ENCODE measurements at places on chromosomes 13 and 19. TPM values are rescaled to one million over a fixed set of nuclear protein-coding genes. Genes with fewer than 3 reads are reported as not detected.

The KLHL1 gene
- not detected for total RNA-seq

The EFNB2 gene
- total RNA-seq: 101 TPM

The NUMBL gene
- 6.4 TPM for total RNA-seq

The KIR2DL4 gene
- total RNA-seq: not detected

The GPR12 gene
- not detected for total RNA-seq

The SYT3 gene
- total RNA-seq: 1.1 TPM

The IL11 gene
- 0.06 TPM for total RNA-seq

The DOCK9 gene
- 16.6 TPM for total RNA-seq

DNA sequence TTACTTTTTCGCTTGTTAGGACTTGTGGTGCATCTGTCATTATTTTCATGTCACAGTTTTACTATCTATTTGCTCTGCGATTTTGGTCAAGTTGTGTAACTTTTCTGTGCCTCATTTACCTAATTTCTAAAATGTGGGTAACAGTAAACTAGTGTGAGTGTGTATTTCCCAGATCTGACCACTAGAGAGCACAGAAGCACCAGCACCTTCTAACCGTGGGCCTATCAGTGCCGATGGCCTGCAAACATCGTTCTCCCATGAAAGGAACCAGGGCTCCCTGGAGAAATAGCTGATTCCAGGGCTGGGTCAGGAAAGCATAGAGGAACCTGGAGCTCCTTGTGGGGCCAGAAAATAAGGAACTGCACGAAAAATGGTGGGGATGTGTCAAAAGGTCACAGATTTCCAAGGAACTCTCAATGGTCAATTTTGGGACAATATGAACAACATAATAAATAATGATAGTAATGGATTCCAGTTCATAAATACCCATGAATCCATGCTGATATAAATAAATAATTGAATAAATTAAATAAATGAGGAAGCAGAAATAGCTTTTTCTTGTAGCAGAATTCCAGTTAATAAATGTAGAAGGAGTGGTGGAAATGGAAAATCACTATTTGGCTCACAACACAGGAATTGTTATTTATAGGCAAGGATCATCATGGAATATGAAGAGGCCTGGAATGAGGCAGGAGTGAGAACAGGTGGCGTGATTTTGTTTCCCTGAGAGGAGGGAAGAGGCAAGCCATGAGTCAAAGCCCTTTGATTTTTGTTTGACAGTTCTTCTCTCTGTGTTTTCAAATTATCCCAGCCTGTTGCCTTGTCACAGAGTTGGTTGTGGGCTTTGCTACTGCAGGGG, 31.1 kb downstream of the CEACAM8 start:
- no peaks in the 10 kb centered on the region for H3K36me3 ChIP-seq
- no peak overlapping the region for H3K4me3 ChIP-seq
- H3K27me3 ChIP-seq: no peaks in the 10 kb centered on the region
- DNase-seq: peak; percentile 71

DNA sequence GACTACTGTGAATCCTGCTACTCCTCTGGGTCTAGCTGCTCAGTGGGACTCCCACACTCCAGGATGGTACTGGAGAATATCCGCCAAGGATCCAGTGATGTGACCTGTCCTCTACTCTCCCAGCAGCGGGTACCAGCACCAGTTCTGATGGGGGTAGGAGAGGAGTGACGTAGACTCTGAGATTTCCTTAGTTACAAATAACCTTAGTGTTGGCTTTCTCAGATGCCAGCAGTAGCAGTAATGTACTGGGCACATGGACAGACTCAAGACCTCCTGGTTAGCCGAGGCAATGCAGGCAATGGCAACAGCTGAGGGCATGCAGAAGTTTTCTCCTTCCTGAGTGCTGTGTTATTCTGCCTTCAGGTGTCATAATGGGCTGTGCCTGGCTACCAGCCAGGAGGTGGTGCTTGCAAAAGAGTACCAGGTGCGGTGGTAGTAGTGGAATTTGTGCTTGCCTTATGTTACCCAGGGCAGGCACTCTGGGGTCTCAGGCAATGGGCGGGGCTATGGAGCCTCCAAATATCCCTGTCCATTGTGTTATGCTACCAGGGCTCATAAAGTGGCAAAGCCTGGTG, 105.3 kb upstream of the KLF5 start:
- DNase-seq: no peak
- no peaks in the 10 kb centered on the region for H3K4me1 ChIP-seq
- no peaks in the 10 kb centered on the region for H3K36me3 ChIP-seq
- no peak overlapping the region for H3K4me3 ChIP-seq
- no peak overlapping the region for H3K27ac ChIP-seq

DNA sequence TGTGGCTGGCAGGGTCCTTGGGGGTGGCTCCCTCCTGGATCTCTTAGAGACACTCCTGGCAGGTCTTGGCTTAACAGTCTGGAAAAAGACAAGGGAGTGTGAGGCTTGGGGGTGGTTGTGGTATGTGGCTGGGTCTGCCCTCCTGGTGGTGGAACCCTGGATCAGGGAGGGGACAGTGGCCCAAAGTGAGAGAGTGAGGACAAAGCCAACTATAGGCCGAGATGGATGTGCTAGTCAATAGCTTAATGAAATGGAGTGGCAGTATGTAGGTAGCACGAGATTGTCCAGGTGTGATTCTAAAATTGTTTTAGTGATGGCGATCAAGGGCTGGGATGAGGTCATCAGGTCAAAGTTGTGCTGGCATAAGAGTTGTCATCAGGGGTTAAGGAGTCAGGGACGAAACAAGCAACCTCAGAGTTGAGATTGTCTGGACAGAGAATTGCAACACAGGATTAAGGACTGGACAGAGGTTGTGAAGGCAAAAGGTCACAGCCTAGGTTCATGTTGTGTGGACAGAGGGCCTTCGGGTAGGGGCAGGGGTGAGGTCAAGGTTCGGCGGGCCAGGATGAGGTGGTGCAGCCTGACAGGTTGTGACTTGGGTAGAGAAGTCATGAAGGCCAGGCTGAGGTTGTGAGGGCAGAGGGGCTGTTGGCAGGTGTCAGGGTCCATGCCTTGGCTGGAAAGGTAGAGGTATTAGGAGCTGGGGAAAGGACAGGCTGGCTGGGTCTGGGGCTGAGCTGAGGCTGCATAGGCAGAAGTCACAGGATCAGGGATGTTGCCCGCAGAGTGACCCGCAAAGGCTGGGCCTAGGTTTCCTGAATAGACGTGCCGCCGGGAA, 4.5 kb upstream of the RASAL3 start:
- H3K36me3 ChIP-seq: no peaks in the 10 kb centered on the region
- no peak for DNase-seq
- no peak overlapping the region for H3K27ac ChIP-seq
- no peak overlapping the region for H3K4me3 ChIP-seq

GRCh38 chr19:4547303-4548237, 7.7 kb upstream of the LRG1 start:
- no peak overlapping the region for H3K27ac ChIP-seq
- no peak for DNase-seq
- H3K4me3 ChIP-seq: no peak overlapping the region
- no peaks in the 10 kb centered on the region for H3K36me3 ChIP-seq
- H3K27me3 ChIP-seq: no peaks in the 10 kb centered on the region

GRCh38 chr19:12647047-12647446, 19.5 kb downstream of the MAN2B1 start:
- no peaks in the 10 kb centered on the region for H3K27me3 ChIP-seq
- H3K36me3 ChIP-seq: no peaks in the 10 kb centered on the region
- DNase-seq: no peak
- H3K4me3 ChIP-seq: no peak overlapping the region
- H3K4me1 ChIP-seq: no peaks in the 10 kb centered on the region

DNA sequence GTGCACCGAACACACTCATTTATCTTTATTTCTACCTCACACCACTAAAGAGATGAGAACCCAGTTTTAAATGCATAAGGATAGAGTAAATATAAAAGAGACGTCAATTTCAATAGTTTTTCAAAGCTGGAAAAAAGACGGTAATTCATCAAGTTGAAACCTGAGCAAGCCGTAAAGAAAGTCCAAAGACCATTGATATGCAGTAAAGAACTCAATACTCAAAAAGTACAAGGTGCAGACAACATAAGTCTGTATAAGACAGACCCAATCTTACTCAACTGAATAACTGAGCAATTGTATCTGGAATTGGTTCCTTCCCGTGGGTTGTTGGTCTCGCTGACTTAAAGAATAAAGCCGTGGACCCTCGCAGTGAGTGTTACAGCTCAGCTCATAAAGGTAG, 82.1 kb downstream of the SERP2 start:
- no peaks in the 10 kb centered on the region for H3K27me3 ChIP-seq
- H3K27ac ChIP-seq: no peak overlapping the region
- no peak for DNase-seq
- H3K4me1 ChIP-seq: no peaks in the 10 kb centered on the region
- H3K4me3 ChIP-seq: no peak overlapping the region

DNA sequence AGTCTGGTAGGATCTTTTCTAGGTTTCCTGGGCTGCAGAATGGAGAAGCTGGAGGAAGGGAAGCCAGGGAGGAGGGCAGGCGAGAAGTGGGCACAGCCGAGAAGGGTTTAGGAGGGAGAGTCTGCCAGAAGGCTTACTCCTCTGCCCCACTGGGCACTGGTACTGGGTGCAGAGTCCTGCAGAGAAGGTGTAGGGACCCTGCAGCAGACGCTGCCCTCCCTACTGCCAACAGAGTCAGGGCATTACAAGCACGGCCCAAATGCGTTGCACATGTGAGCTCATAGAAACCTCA, 726 bp upstream of the PEPD start:
- H3K27me3 ChIP-seq: no peaks in the 10 kb centered on the region
- peaks cover 30% of the 10 kb centered on the region for H3K4me1 ChIP-seq
- no peaks in the 10 kb centered on the region for H3K36me3 ChIP-seq
- no peak overlapping the region for H3K27ac ChIP-seq
- DNase-seq: no peak

DNA sequence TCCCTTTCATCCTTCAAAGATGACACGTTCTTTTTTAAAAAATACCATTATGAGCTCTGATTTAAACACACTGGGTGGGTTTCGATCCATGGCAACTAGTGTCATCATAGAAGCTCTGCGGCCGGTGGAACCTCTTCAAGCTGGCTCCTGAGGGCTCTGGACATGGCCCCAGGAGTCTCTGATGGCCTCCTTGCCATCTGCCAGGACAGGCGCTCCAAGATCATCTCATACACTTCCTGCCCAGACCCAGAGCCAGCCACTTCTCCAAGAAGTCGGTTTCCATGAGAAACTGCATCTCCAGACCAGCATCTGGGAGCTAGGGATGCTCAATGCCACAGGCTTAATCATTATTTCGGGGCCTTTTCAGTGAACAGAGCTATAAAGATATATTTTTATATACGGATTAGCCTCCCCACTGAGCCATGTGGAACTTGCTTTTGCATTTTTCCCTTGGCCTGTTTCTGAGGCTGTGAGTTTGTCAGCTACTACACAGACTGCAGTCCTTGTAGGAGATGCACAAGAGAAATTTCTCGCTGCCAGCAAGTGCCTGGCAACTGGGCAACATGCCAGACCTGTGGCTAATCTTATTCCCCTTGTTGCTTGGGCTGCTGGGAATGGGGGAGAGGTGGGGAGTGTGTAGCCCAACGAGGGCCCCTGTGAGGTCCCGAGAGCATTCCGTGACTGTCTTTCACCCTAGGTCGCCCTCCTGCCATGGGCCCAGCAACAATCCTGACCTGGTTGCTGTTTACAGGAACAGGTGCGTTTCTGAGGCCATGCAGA, 15.9 kb downstream of the SUGP1 start:
- no peaks in the 10 kb centered on the region for H3K36me3 ChIP-seq
- no peak overlapping the region for H3K4me3 ChIP-seq
- no peaks in the 10 kb centered on the region for H3K4me1 ChIP-seq
- no peak for DNase-seq
- no peaks in the 10 kb centered on the region for H3K27me3 ChIP-seq

DNA sequence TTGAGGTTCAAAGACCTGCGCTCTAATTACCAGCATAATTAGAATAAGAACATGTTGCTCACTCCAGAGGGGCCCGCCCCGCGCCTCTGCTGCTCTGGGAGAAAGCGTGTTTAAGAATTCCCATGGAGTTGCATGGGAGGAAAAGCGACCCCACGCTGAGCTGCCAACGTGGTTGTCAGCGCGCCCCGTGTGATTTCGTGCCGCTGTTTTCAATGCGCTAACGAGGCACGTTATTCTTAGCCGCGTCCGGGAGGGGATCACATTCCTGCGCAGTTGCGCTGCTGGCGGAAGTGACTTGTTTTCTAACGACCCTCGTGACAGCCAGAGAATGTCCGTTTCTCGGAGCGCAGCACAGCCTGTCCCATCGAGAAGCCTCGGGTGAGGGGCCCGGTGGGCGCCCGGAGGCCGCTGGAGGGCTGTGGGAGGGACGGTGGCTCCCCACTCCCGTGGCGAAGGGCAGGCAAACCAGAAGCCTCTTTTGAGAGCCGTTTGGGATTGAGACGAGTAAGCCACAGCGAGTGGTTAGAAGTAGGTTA, 173.8 kb upstream of the SOX1 start:
- peak overlapping the region; percentile 49 for H3K4me3 ChIP-seq
- H3K27me3 ChIP-seq: peaks cover 92% of the 10 kb centered on the region
- peaks cover 22% of the 10 kb centered on the region for H3K4me1 ChIP-seq
- no peaks in the 10 kb centered on the region for H3K36me3 ChIP-seq

GRCh38 chr19:48953990-48954594, 583 bp upstream of the BAX start:
- no peak for DNase-seq
- no peak overlapping the region for H3K27ac ChIP-seq
- H3K36me3 ChIP-seq: peaks cover 3% of the 10 kb centered on the region
- no peaks in the 10 kb centered on the region for H3K27me3 ChIP-seq
- peak overlapping the region; percentile 97 for H3K4me3 ChIP-seq
- H3K4me1 ChIP-seq: peaks cover 8% of the 10 kb centered on the region

DNA sequence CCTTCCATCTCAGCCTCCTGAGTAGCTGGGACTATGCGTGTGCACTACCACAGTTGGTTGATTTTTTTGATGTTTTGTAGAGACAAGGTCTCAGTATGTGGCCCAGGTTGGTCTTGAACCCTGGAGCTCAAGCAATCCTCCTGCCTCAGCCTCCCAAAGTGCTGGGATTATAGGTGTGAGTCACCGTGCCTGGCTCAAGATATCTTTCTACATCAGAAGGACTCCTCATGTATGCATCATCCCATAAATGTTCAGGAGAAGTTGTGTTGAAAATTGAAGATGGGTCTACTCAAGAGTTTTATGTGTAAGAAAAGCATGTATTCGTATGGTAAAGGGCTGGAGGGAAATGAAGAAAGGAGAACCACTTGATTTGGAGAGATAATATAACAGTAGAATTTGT, 71.8 kb upstream of the STK24 start:
- no peaks in the 10 kb centered on the region for H3K27me3 ChIP-seq
- H3K27ac ChIP-seq: no peak overlapping the region
- no peak overlapping the region for H3K4me3 ChIP-seq
- DNase-seq: no peak

- H3K36me3 ChIP-seq: no peaks in the 10 kb centered on the region
Measured at GRCh38 chr19:47122359-47123335, 8.0 kb upstream of the SAE1 start.

DNA sequence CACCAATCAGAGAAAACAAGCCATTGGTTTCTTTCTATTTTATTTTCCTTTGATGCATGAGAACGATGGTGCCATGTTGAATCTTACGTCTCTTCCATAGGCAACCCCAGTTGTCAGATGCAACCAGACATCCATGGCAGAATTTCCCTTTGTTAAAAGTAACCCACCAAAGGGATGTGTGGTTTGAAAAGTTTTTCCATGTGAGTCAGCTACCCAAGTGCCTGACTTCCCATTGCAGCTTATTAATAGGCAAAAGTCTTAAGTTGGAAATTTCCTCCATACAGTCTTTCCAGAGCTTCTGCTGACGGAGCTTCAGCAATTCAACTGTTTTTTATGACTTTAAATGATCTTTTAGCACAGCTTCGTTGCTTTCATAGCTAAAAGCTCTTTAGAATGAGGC, 73.8 kb upstream of the FAM216B start:
- H3K36me3 ChIP-seq: no peaks in the 10 kb centered on the region
- no peaks in the 10 kb centered on the region for H3K27me3 ChIP-seq
- no peaks in the 10 kb centered on the region for H3K4me1 ChIP-seq
- H3K4me3 ChIP-seq: no peak overlapping the region
- H3K27ac ChIP-seq: no peak overlapping the region

Measured in neural progenitor cell (in vitro differentiated cells).